ENCODE measurements at places on chromosomes 1 and 21.

GRCh38 chr1:42742617-42743316, 2.7 kb upstream of the CLDN19 start:
- DNase-seq = no peak

GRCh38 chr1:81554108-81554507, 246.6 kb upstream of the ADGRL2 start:
- DNase-seq = no peak

DNA sequence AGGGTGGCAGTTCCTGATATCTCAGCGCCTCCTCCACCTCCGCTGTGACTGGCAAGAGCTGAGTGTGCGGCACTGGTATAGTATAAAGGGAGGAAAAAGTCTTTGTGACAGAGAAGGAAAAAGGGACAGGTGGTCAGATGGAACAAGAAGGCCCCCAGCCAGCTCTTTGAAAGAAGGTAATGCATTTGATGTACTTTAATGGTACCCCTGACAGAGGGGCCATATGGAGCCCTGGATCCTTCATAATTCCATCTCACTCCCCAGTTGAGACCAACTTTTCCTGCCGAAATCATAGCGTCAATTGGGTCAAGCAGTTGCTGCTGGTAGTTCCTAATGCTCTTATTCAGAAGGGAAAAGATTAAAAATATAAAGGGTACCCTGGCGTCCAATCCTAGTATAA, 198.2 kb downstream of the ZNF326 start:
- DNase-seq = no peak

DNA sequence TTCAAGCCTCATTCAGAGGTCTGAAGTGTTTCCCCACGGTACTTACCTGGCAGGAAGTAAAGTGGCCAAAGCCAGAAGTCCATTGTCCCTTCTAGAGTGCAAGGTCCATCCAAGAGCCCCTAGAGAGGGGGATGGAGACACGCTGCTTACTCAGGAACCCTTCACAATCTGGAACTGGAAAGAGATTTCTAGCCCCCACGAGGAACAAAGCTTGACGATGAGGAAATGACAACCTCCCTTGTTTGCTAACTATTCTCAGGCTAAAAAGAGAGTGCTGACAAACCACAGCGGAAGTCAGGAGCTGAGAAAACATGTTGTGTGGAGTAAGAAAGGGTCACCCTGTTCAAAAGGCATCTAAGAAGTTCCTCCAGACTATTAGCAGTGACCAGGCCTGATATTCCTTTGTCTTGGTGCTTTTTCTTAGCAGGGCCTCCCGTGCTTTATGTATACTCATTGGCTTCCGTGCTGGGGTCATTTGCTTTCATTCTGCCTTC, at the start of gene FCMR:
Gene FCMR (minus strand): TSS at position 170 of the 494 bp plus-strand sequence. CDS start 87 bp downstream, at position 83.
- DNase-seq = no peak

- DNase-seq = no peak
Measured at GRCh38 chr1:153976819-153977249, 640 bp downstream of the JTB start.

DNA sequence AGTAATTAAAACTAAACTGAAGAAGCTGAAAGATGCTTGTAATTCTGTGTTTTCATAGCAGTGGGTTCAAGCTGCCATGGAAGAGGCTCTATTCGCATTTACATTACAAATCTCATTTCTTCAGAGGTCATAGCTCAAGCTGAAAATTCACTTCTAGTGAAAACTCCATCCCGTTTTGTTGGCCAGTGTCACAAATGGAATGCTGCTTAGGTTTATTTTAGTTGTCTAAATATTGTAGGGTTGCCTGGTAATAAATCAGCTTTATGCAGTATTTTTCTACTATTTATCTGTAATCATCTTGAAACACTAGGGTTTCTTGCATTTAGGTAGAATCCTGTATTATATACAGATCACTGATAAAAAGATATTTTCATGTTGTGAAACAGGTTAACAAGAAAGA, 240.6 kb downstream of the PTBP2 start:
- no peak for DNase-seq

GRCh38 chr1:160499631-160500030, 23.4 kb downstream of the SLAMF6 start:
- no peak for DNase-seq

DNA sequence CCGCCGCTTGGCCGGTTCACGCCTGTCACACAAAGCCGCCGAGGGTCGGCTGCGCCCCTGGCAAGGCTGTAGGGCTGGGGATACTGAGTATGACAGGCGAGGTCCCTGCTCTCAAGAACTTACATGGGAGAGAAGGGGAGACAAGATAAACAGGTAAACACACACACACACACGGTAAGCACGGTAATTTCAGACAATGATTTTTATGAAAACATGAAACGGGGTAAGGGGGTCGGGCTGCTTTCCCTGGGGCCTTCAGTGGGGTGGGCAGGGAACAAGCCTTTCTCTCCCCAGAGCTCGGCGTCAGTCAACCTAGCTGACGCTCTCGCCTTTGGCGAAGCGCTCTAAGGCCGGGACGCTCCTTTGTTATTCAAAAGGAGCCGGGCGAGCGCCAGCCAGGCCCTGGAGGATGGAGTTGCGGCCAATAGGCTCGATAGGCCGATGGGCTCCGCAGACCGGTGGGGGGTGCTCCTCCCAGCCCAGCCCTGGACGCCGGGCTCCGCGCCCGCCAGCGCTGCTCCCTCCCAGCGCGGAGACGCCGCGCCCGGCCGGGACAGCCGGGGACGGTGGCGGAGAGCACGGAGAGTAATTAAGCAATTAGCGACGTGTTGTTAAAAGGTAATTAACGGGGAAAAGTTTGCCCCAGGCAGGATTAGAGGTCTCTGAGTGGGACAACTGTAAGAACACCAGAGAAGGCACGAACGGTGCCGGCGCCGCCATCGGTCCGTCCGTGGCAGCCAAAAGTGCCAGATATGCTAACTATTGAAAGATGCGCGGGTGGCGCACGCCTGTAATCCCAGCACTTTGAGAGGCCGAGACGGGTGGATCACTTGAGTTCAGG, 950 bp upstream of the INKA2 start:
- DNase-seq = no peak

DNA sequence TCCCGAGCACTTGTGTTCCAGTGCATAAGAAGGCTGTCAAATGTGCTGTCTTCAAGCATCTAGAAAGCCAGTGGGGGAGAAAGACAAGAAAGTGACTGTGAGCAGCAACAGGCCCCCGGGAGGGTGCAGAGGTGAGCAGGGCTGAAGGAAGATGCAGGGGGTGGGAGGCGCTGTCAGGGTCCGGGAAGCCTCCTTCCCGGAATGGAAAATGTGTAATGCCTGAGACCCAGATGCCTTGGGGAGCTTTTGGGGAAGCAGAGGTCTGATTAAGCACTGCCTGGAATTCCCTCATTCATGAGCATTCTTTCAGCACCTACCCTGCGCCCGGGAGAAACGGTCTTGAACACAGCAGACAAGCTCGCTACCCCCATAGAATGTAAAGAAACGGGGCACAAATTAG, 1.3 kb downstream of the NPHP4 start:
- no peak for DNase-seq

DNA sequence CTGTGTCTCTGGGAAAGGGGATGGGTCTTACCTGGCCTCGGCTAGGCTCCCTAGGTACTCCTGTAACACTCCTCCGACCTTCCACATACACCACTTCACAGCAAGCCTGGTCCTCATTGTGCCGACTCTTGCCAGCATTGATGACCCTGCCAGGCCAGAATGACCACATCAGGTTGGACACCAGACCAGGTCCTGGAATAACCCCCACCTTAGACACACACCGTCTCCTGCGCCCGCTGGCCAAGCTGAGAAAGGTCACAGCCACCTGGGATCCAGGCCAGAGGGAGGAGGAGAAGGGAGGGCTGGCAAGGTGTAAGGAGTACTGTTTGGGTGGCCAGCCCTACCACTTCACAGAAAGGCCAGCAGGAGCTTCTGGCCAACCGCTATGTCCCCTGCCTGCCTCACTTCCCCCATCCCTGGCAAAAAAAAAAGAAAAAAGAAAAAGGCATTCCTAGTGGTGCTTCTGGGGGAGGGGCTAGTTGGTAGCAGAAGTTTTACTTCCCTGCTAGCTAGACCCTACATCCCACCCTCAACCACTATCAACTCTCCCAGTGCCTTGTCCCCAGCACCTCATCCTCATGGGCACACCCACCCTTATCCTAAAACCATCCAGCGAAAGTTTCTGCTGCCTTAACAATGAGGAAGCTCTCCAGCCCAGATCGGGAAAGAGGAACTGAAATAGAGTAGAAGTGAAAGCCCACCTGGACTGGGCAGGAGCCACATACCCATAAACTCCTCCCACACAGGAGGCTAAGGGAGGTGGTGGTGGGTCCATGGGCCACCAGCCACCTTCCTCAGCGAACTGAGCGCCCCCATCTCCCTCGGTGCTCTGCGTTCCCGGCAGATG, 1.4 kb downstream of the PPM1J start:
- no peak for DNase-seq

- DNase-seq = no peak
Measured at GRCh38 chr1:115790356-115790755, 21.8 kb upstream of the CASQ2 start.

DNA sequence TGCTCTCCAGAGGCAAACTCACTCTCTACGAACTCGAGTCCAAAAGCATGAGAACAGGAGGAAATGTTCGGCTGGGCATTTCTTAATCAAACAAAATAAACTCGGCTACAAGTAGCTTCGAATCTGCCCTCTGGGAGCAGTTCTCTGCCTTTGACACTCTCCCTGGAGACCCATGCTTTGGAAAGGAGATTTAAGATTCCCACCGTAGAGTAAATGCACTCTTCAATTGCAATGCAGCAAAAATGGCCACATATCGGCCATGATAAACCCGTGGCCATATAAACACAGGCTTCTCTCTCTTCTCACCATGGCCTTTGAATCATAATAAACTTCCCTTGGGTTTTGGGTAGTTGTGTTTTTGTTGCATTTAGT, 215.4 kb downstream of the TOMM20 start:
- DNase-seq = no peak

DNA sequence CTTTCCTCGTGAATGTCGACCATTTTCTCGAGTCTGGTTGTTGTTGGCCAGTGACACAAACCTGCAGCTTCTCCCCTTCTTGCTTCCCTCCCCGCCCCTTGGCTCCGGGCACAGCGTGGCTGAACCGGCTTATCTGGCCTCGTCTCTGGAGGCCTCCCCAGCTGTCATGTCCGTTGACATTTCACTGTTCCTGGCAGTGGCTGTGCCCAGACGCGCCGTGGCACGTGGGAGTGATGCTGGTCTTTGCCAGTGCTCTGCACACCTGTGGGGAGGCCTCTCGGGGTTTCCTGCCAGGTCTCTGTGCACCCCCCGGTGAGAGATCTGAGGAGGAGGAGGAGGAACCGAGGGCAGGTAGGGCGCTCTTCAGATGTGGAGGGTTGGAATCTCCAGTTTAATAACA, 23.7 kb downstream of the SKI start:
- DNase-seq = no peak

DNA sequence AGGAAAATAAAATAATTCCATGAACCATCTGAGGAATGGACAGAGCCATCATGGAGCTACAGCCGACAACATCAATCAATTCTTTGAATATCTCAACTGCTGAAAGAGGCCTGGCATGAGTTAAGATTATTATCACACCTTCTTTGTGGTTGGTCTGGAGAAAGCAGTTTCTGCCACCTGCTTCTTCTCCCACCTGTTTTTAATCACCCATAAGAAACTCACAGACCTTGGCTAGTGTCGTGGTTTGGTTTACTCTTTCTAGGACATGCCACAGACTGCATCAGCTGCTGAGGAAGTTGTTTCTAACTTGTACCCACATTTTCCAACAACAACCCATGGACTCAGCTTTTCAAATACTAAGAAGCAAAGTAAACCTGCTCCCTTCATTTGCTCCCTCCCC, 65.6 kb downstream of the NTPCR start:
- DNase-seq = no peak

DNA sequence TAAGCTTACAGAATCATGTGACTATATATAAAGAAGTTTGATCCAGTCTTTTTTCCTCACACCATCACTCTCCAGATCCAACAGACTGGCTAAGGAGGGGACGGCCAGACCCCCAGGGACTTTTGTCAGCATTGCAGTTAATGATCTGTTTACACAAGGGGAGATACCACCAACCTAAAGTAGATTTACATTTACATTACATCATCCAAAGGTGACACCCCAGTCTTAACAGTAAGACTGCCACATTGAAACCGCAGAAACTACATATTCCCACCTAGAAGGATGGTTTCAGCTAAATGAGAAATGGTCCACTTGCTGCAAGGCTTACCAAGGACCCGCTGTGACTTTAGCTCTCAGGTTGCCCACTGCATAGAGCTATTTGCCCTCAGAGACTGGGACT, 3.4 kb downstream of the RCAN1 start:
- no peak for DNase-seq

DNA sequence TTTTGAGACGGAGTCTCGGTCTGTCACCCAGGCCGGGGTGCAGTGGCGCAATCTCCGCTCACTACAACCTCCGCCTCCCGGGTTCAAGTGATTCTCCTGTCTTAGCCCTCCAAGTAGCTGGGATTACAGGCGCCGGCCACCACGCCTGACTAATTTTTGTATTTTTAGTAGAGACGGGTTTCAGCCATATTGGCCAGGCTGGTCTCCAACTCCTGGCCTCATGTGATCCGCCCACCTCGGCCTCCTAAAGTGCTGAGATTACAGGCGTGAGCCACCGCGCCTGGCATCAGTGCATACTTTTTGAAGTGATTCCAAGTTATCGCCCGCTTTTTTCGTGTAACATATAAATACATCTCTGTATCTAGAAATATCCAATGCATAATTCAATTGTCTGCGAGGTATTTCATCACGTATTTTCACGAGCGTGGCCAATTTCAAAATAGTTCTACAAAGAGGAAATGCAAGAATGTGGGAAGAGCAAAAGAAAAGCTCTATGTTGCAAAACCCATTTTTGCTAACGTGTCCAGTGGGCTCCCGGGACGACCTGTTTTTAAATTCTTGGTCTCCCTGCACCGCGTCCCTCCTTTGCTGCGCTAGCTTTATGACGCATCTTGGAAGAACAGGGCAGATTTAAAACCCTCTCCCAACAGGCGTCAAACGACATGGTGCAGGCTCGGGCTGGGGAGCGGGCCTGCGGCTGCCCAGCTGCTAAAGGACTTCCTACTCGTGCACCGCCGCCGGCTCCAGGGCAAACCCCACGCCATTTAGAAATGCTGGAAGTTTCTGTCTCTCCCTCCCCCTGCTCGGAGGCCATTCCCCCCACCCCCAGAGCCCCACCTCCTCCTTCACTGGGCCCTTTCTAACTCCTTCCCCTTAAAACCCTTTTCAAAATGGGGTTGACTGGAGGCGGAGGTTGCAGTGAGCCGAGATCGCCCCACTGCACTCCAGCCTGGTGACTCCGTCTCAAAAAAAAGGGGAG, 923 bp upstream of the IFNGR2 start:
- no peak for DNase-seq

- no peak for DNase-seq
Measured at GRCh38 chr1:20343149-20343937, 52.7 kb downstream of the VWA5B1 start.

- no peak for DNase-seq
Measured at GRCh38 chr21:38965910-38966504, 160.3 kb downstream of the ETS2 start.

All from stimulated activated CD8-positive, alpha-beta memory T cell treated with anti-CD3 and anti-CD28 coated beads, Interleukin-4, amount 100 ng/mL, for 1 hour (primary cell).